Activated CD8-positive, alpha-beta memory T cell treated with anti-CD3 and anti-CD28 coated beads, Interleukin-2, amount 10 ng/mL, durations not matched to agents 7 days and 5 days (primary cell): ENCODE measurements at places on chromosomes 4 and X. TPM values are rescaled to one million over a fixed set of nuclear protein-coding genes. Genes with fewer than 3 reads are reported as not detected.

MUC7 gene
- not detected for total RNA-seq

GRCh38 chrX:10112510-10112909 is 44.3 kb upstream of the CLCN4 start:
- DNase-seq = no peak
- H3K4me1 ChIP-seq = peaks cover 57% of the 10 kb centered on the region
- no peaks in the 10 kb centered on the region for H3K27me3 ChIP-seq
- peak overlapping the region; percentile 31 for H3K4me3 ChIP-seq
- peaks cover 20% of the 10 kb centered on the region for H3K36me3 ChIP-seq

DNA sequence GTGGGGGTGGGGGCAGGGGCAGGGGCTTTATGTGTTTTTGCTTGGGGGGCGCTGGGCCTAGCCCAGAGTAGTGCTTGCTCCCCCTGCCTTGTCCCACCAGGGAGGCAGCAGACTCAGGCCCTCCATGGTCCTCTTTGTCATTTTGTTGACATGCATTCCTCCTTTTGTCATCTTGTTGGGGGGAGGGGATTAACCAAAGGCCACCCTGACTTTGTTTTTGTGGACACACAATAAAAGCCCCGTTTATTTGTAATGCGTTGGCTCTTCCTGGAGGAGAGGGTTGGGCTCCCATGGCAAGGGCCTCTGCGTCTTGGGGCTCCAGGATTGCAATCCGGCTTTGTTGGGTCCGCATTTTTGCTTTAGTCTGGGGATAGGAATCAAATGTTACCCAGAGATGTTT is 2.2 kb downstream of the EMD start:
- peaks cover 9% of the 10 kb centered on the region for H3K36me3 ChIP-seq
- H3K27ac ChIP-seq = no peak overlapping the region
- peaks cover 24% of the 10 kb centered on the region for H3K4me1 ChIP-seq
- no peak for DNase-seq
- H3K27me3 ChIP-seq = no peaks in the 10 kb centered on the region

DNA sequence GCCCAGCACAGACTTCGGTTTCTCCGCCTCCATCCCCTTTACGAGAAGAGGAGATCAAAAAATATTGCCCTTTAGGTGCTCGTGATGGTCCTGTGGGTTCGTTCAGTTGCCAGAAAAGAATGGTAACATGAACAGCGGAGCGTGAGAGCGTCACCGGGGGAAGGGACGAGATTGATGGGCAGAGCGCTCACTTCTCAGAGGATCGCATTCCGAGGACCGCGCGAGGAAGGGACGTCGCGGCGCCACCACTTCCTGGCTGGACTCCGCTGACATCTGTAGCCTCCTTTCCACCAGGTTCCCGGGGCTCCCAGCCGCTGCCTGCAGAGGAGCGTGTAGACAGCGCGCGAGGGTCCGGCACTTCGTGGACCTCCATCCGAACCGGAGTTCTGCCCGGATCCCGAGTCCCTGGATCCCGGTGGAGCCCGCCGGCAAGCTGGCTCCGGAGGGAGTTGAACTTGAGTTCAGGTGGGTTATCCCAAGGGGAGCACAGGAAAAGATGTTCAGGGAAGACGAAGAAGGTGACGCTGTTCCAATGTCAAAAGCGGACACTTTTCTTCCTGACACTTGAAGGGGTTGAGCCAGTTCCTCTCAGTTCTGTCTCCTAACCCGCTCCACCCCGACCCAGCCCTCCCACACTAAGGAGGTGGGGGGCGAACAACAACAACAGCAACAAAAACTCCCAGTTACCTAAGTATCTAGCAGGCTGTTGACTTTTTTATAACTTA is 484 bp downstream of the GALNTL6 start:
- H3K4me1 ChIP-seq = peaks cover 2% of the 10 kb centered on the region
- H3K27me3 ChIP-seq = peaks cover 12% of the 10 kb centered on the region
- no peak overlapping the region for H3K27ac ChIP-seq
- no peak for DNase-seq
- peaks cover 1% of the 10 kb centered on the region for H3K36me3 ChIP-seq
